Stimulated activated CD4-positive, alpha-beta T cell treated with anti-CD3 and anti-CD28 coated beads, Interleukin-1b, Interleukin-23, amount 100 ng/mL, for 4 hours (primary cell): ENCODE measurements at places on chromosomes 16 and 17.
A peak's percentile ranks its signal among the peaks of the same experiment; 100 is the strongest.

- DNase-seq: no peak
Observed at GRCh38 chr17:74455821-74456220, 10.6 kb upstream of the CD300A start.

GRCh38 chr17:27466743-27467375, 10.6 kb downstream of the KSR1 start:
- peak; percentile 55 for DNase-seq

DNA sequence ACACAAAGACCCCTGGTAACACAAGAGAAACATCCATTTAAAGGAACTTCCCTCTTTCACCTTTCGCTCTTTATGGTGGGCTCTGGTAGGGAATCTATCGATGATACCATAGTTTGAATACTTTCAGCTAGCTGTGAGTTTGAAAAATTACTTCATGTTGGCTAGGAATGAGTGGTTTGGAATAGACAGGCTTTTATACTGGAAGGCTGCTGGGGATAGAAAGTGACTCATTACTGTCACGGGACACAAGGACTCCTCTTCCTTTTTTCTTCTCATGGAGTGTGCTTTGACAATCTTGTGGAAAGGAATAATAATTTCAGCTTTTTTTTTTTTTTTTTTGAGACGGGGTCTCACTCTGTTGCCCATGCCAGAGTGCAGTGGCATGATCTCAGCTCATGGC, 76.9 kb downstream of the CYB561 start:
- no peak for DNase-seq

DNA sequence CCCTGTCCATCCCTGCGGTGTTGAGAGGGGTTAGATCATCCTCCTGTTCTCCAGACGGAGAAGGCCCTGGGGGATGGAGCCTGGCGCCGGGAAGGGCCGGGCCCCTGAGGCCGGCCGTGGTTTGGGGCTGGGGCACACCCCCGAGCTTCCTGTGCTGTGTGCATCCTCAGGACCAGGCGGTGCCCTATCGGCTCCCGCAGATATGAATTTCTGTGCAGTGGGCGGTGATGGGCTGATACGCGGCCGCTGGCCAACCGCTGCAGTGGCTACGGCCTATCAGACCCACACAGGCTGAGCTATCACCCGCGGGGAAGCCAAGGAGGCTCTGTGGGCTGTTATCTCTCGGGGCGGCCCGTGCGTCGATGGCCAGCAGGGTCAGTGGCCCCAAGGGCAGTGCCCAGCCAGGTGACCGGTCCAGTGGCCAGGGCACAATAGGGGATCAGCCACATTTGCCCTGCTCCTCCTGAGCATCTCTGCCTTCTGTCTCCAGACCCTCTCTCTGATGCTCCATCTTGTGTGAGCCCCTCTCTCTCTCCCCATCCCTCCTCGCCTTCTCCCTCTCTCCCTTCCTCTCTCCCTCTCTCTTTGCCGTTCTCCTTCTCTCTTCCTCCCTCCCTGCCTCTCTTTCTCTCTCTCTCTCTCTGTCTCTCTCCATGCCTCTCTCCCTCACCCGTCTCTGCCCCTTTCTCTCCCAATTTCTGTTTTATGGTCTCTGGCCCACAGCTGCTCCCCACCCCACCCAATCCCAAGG, 38.7 kb downstream of the ZFPM1 start:
- no peak for DNase-seq

DNA sequence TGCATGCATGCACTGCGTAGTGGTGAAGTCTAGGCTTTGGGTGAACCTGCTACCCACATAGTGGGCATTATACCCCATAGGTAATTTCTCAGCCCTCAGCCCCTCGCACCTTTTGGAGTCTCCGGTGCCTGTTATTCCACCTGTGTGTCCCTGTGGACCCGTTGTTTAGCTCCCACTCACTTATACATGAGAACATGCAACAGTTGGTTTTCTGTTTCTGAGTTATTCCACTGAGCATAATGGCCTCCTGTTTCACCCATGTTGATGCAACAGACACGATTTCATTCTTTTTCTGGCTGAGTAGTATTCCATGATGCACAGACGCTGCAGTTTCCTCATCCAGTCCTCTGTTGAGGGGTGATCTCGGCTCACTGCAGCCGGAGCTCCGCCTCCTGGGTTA, 141.5 kb upstream of the CHMP6 start:
- no peak for DNase-seq

DNA sequence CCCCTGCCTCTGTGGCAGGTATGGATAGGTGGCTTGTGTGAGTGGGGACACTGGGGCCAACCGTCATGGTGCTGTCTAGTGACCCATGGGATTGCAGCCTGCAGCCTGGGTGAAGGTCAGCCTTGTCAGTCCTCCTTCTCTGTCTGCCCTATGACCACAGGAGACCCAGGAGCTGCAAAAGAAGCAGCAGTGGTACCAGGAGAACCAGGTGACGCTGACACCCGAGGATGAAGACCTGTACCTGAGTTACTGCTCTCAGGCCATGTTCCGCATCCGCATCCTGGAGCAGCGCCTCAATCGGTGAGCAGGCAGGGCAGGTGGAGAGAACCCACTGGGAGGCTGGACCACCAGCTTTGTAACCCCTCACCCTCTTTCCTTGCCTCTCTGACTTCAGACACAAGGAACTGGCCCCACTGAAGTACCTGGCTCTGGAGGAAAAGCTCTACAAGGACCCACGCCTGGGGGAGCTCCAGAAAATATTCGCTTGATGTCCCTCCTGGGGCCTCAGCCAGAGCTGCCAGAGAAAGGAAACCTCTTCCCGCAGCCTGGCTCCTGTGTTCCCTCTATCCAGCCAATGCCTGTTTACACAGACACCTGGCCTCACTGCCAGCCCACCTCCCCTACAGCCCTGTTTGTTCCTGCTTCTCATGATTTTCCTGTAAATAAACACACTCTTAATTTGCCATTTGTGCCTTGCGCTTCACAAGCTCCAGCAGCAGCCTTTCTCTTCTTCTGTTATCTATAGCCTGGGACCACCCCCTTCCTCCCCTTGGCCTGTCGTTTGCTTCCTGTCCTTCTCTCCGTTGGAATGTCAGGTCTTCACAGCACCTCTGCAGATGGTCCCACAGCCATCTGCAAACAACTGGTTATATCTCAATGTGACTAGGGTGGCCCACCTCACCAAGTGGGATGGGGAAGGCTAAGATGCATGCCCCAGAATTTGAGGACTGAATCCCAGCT, 4.5 kb upstream of the KATNB1 start:
- no peak for DNase-seq

DNA sequence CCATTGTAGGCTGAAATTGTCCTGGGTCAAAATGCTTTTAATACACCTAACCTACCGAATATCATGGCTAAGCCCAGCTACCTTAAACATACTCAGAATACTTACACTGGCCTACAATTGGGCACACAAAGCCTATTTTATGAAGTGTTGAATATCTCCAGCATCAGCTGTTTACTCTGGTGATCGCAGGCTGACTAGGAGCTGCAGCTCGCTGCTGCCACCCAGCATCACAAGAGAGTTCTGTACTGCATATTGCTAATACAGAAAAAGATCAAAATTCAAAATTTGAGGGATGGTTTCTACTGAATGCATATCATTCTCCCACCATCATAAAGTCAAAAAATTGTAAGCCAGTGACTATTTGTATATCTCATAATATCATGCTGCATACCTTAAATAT, 55.3 kb downstream of the ULK2 start:
- DNase-seq: no peak

- DNase-seq: no peak
Observed at GRCh38 chr17:8016632-8017424, 14.4 kb downstream of the GUCY2D start.

- DNase-seq: no peak
Observed at GRCh38 chr17:31678431-31678830, 180.6 kb downstream of the COPRS start.

- no peak for DNase-seq
Observed at GRCh38 chr17:74796866-74797265, 20.7 kb upstream of the NAT9 start.

GRCh38 chr16:56355786-56356275, 69.5 kb downstream of the AMFR start:
- DNase-seq: no peak

- DNase-seq: no peak
Observed at GRCh38 chr17:18224387-18225120, 881 bp upstream of the LLGL1 start.

GRCh38 chr16:64950262-64950661, 171.6 kb downstream of the CDH11 start:
- DNase-seq: no peak

GRCh38 chr16:19001788-19002187, 18.1 kb downstream of the TMC7 start:
- DNase-seq: no peak

GRCh38 chr16:79452671-79453070, 147.9 kb downstream of the MAF start:
- no peak for DNase-seq

DNA sequence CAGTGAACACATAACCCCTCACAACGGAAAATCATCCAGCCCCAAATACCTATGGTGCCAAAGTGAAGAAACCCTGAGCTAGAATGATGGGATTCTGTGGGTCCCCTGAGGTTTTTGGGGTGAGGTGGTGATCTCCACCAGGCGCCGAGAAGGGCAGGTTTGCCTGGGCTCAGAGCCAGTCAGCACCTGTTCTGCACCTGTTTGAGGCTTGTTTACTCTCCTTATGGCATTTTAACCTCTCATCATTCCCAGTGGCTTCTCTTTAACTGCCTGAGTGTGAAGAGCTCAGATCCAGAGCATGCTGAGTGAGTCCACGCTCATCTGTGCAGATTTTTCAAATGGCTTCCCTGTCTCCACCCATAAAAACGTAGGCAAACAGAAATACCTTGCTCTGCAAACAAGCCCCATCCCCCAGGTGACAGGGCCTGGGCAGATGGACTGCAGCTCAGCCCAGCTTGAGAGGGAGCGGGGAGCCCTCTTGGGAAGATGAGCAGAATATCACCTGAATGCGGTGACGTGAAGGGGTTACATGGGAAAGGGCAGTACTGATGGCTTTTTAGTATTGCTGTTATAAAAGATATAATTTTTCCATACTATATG, 40.1 kb upstream of the CLEC19A start:
- no peak for DNase-seq

GRCh38 chr17:9343516-9343915, 232.1 kb downstream of the STX8 start:
- no peak for DNase-seq

GRCh38 chr16:86118467-86119307, 219.7 kb downstream of the IRF8 start:
- DNase-seq: no peak

DNA sequence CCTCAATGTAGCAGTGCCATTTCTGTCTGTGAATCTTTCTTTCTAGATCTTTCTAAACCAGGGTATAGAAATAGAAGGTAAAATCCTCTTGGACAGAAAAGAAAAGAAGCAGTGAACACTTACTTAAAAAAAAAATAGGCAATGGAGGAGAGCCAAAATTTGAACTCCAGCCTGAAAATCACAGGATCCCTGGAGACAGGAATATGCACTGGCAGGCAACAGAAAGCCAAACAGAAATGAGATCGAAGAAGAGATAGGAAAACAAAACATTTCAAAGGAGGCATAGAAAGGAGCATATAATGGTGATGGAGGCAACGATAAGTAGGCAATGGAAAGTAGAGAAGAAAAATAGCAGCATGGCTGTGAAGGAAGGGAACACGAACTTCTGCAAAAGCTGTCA, 253.7 kb upstream of the HSBP1 start:
- DNase-seq: no peak

- DNase-seq: no peak
Observed at GRCh38 chr16:85650844-85651628, 37.7 kb downstream of the GINS2 start.

- no peak for DNase-seq
Observed at GRCh38 chr17:40076591-40076990, 13.8 kb downstream of the THRA start.

- DNase-seq: no peak
Observed at GRCh38 chr16:10624527-10624926, 44.1 kb upstream of the EMP2 start.

- no peak for DNase-seq
Observed at GRCh38 chr17:81885869-81886548, 5.4 kb downstream of the ALYREF start.

GRCh38 chr16:76932541-76933211, 258.3 kb upstream of the MON1B start:
- no peak for DNase-seq

GRCh38 chr16:69225121-69225520, 38.2 kb downstream of the SNTB2 start:
- DNase-seq: no peak

- peak; percentile 1 for DNase-seq
Observed at GRCh38 chr17:9389111-9389527, 186.5 kb downstream of the STX8 start.

- no peak for DNase-seq
Observed at GRCh38 chr16:3152991-3153368, 18.2 kb downstream of the ZNF213 start.

- no peak for DNase-seq
Observed at GRCh38 chr16:49537924-49538459, 164.4 kb downstream of the C16orf78 start.

GRCh38 chr17:17830269-17830567, 6.6 kb downstream of the SREBF1 start:
- DNase-seq: no peak

DNA sequence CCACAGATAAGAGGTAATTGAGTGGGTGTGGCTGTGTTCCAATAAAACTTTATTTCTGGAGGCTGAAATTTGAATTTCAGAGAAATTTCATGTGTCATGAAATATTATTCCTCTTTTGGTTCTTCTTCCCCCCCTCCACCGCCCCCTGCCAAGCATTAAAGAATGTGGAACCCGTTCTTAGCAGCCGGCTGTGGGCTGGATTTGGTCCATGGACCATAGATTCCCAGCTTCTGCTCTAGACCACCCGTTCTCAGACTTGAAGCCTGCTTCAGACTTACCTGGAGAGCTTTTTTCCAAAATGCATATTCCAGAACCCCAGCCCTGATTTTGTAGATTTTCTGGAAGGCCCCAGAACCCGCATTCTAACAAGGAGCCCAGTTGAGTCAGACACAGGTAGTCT, 15.1 kb upstream of the LASP1NB start:
- no peak for DNase-seq

- no peak for DNase-seq
Observed at GRCh38 chr16:71974068-71974818, 26.0 kb downstream of the PKD1L3 start.

DNA sequence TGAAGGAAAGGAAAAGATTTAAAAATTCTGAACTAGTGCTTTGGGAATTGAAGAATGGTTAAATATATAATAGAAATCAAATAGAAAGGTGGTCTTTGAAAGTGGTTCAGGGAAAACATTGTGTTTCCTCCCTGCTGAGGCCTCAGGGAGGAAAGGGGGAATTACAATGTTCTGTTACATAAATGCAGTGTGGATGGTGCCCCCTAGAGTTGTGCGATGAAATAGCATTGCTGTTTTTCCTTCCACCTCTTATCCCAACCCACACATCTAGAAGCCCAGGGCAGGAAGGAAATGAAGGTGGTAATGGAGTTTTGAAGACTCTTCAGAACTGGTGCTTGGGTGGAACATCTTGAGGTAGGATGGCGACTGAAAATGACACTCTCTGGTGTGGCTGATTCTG, 6.4 kb upstream of the TOX3 start:
- DNase-seq: no peak

GRCh38 chr17:39194985-39195524, 2.4 kb downstream of the CACNB1 start:
- DNase-seq: no peak
